ENCODE measurements at places on chromosomes 12 and 14.

DNA sequence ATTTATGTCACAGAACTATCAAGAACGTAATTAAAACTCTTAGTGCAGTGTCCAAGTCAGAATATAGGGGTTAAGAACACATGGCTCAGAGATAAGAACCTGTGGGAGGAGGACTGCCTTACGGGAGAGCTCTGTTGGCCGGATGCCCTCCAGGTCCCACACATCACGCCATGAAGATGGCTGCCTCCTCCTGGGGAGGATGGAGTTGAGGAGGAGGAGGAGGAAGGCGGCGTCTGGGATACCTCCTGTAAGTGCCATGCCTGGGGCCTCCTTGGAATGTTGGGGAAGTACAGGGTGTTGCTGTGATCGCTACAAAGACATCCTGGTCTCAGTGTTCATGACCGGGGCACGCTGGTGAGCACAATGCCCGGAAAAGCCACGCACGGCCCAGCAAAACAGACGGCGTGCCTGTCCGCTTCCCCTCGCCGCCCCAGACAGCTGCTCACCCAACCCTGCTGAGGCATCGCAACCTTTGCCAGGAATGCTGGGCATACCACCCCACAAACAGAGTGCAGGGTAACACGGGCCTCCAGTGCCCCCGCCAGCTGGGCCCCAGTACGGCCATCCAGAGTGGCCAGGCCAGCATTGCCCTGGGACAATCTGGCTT lies 28.7 kb upstream of the CD9 start:
- no peak for DNase-seq

- DNase-seq: no peak
Measured at GRCh38 chr14:68890173-68890931, 88.8 kb downstream of the ACTN1 start.

DNA sequence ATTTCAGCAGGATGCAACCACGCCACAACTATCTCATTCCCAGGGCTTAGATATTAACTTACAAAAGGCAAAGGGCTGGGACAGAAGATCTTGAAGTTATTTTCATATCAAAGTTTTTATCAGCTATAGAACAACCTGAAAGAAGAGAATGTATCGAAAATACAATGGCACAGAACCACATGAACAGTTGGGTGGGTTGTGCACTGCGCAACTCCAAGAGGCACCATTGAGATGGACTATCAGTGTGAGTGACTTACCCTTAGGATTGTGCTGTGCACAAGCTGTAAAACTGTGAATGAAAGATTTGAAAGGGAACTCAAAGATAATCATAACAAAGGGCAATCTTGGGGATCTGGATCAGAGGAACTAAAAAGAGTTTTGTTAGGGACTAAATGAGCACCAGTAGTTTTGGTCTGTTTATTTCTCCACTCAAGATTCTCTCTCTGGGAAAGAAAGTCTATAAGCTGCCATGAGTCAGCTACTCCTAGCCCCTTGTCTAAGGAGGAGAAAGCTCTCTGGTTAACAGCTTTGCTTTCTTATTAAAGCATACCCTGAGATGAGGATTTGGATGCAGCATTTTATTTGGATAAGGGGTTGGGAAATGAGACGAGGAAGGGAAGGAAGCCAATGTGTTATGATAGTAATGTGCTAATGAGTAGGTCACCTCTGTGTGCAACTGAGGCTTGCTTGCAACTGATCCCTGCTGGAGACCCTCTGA lies 62.2 kb downstream of the TBX5 start:
- no peak for DNase-seq

DNA sequence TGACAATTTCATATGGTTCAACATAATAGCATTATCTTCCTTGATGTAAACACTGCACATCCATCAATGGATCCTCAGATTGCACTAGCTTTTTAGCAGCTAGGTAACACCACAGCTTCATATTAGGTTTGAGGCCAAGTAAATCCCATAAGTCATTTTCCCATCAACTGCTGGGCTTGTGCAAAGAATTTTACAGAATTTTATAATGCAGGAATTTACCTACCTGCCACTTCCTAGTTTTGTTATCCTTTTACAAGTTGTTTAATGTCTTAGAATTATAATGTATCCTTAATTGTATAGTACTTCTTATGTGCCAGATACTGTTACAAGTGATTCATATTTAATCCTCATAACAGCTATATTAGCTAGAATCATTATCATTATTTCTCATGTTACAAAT lies 36.4 kb downstream of the CPNE8 start:
- DNase-seq: no peak

DNA sequence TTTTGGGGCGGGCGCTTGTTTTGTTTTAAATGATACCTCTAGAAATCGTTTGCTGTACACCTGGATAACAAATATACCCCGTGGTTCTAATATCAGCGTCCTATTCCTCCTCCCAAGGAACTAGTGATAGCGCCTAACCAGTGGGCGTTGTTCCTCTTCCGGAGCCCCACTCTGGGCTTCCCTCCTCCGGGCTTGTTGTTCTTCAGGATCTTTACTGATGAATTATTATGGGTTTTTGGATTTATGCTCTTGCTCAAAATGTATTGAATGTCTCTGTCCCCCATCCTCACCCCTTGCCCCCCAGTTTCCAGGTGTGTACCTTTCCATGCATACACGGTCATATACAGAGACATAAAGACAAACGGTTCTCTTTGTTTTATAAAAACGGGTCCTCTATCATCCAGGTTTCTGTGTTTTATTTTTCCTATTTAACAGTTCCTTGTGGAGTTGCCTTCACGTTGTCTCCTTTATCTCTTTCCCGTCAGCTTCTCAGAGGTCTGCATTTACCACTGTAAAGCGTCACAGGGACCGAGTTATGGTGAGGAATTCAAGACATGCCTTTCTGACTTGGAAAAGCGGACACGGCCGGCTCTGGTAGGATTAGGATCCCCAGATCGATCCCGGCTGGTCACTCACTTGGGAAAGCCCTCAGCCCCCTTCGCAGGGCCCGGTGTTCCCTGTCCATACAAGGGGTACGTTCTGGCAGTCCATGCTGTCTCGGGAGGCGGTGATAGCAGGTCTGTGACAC lies 655 bp upstream of the PLEKHG3 start:
- DNase-seq: no peak

- no peak for DNase-seq
Measured at GRCh38 chr14:72433511-72433910, 460.4 kb downstream of the DPF3 start.

DNA sequence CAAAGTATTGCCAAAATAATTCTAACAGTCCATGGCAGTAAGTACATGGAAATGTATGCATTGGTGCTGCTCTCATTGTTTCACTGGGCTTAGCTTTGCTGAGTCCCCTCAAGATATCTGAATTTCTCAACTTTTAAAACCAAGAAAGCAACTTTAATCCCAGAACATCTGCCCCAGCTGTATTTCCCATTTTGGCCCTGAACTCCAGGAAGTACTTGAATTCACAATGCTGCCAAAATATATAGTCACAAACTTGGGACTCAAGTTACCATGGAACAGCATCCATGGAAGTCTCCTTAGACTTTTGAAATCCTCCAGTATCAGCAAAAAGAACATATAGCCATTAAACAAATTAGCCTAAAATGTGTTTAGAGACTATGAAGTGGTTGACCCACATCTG lies 78.5 kb upstream of the FLRT2 start:
- DNase-seq: no peak

DNA sequence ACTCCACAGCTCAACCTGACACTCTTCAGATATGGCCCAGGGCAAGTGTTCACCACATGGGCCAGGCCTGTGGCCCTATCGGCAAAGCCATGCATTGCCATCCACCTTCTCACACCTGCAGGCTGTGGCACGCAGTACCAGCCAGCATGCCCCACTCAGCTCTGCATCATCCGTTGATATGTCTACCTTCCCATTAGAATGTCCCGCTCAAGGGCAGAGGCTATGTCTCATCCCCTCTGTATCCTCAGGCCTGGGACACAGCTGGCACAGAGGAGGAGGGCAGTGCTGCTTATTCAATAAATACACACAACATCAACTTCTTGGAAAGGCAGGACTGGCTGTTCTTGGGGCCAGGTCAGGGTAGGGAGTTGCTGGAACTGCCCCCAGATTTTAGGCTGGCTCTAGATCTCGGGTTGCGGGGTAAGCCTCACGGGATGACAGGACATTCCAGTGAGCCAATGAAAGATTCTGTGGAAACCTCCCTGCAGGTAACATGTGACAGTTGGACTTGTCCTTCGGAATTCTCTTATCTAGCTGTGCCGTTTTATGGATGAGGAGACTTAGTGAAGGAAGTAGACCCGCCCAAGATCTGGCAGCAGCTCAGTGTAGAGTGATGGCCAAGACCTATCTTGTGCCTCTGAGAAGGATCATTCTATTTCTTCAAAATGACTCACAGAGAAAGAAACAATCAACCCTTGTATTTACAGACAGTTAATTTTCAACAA lies 25.6 kb downstream of the SYNE3 start:
- no peak for DNase-seq

GRCh38 chr12:77941401-77941800 lies 110.7 kb downstream of the NAV3 start:
- DNase-seq: no peak

GRCh38 chr14:59463787-59464485 lies 1.2 kb downstream of the GPR135 start:
- DNase-seq: no peak

DNA sequence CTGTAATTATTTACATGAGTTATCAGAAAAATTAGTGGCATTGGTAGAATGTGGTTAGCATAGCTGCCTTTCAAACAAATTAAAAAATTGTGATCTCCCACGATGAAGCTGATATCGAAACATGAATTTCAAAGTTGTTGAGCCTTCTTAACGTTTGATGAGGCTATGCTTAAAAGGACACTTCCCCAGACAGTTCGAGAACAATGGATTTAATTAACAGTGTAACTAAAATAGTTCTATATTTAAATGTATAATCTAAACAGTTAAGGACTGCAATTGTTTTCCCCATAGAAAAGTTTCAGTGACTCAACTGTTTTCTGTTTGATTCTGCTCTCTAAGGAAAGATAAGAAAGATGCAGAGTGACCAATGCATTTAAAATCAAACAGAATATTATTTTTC lies 1.6 kb downstream of the CLEC2B start:
- DNase-seq: no peak

- DNase-seq: no peak
Measured at GRCh38 chr14:28121512-28122297, 644.9 kb upstream of the FOXG1 start.

DNA sequence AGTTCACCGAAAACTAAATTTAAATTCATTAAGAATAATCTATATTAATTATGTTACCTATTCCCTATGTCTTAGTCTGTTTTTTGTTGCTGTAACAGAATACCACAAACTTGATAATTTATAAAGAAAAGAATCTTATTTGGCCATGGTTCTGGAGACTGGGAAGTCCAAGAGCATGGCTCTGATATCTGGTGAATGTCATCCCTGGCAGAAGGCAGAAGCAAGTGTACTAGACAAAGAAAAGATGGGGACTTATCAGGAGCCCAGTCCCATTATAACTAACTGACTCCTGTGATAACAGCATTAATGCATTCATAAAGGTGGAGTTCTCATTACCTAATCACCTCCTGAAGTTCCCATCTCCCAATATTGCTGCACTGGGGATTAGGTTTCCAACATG lies 33.3 kb upstream of the BCAT1 start:
- no peak for DNase-seq

DNA sequence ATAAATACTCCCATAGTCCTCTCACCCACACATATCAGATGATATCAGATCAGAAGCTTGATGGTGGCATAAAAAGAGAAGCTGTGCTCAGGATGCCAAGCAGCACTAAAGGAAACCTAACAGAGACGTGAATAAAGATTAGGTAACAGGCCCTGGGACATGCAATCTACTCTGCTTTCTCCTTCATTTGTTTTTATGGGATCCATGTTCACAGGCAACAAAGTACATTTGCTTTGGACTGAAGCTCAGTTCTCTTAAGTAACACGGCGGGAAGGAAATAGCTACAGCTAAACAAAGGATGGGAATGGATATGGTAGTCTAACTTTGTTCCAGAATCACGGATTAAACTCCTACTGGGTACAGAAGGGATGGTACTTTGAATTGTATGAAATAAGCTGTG lies 119.5 kb downstream of the TTC7B start:
- no peak for DNase-seq

- DNase-seq: no peak
Measured at GRCh38 chr12:46465307-46465706, 92.7 kb upstream of the SLC38A2 start.

DNA sequence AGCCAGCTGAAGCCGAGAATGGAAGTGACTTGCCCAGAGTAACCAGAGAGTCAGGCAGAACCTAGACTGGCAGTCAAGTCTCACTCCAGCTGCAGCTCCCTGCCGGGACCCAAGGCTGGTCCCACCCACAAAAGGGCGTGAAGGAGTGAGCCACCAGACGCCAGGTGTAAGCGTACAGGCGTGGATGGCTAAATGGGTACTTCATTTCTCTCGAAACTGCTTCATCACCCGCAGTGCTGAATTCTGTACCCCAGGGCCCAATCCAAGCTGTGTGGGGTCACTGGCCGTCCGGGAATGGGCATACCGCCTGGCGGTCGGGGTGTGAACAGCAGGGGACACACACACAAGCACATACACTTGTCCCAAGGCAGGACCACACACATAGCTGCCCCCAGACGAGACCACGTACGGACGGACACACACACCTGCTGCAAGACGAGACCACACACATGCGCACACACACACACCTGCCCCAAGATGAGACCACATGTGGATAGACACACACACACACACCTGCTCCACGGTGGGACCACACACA lies 34.8 kb downstream of the DEGS2 start:
- no peak for DNase-seq

GRCh38 chr12:47085815-47086252 lies 6.1 kb upstream of the AMIGO2 start:
- no peak for DNase-seq

- no peak for DNase-seq
Measured at GRCh38 chr12:18752280-18752920, 14.5 kb downstream of the CAPZA3 start.

- DNase-seq: no peak
Measured at GRCh38 chr12:89494411-89495231, 30.0 kb downstream of the GALNT4 start.

GRCh38 chr14:54501480-54501879 lies 8.2 kb upstream of the CGRRF1 start:
- DNase-seq: no peak

DNA sequence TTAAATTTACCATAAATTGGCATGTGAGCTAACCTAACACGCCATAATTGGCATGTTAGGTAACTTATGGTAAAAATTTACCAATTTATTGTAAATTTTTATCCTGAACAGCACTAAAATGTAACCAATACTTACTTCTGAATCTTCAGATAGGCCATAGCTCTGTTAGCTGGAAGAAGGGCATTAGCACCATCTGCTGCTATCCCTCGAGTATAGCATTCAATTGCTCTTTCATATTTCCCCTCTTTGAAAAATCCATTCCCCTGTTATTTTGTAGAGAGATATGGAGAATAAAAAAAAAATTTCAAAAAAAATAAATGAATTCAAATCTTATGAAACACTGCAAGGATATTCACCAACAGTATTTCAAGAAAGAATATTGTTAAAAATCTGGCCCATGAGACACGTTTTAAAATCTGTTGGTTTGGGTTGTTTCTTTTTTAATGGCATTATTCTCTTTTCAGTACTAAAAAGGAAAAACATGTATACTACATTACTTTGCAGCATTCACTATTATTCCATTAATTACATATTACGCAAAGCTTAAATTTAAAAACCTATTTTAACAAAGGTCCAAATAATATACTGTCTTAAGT lies 19.1 kb downstream of the RPAP3 start:
- no peak for DNase-seq

Measured in progenitor cell of endocrine pancreas (in vitro differentiated cells).